NCI-H1092 (cell line): ENCODE measurements at places on chromosomes 7 and 10.

- DNase-seq: no peak
Observed at GRCh38 chr7:107122486-107122911, 46.3 kb upstream of the HBP1 start.

DNA sequence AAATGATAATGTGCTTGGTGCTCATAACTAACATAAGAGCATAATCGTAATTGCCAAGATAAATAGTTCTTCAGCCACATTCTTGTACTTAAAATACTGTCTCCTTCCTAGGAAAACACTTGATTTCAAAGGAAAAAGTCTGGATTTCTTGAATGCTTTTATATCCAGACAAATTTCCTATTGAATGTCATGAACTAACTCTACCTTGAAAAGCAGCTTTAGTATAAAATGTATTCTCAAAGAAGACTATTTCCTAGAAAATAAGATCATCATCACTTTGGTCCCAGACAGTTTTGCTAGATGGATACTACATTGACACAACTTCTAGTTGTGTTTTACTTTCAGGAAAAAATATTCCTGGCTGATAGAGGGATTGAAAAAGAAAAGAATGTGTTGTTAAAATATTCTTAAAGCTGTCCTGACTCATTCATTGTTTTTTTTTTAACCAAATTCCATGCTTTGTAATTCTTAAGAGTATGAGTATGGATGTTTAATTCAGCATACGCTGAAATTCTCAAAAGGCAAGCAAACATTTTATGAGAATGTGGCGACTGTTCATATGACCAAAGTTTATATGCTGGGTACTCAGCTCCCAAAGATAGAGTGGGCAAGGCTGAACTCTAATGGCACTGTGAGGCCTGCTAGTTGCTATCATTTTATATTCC lies 106.1 kb downstream of the PPP1R3A start:
- DNase-seq: no peak

DNA sequence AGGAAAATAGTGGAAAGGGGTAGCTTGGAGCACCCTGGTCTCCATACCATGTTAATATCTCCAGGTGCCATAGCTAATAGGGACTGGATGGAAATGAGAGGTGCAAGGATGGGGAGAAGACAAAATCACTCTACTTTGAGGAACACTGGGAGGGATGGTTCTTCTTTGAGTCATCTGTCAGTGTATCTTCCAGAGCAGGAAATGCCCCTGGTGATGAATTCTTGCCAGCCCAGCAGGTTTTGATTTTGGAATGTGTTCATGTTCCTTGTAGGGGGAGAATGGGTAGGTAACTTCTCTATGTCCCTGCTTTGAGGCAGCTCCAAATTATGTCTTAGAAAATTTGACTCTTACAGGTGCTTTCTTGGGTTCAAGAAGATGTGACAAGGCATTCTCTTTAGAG lies 177.0 kb upstream of the GLI3 start:
- no peak for DNase-seq

- no peak for DNase-seq
Observed at GRCh38 chr7:25849500-25850184, 302.4 kb upstream of the NFE2L3 start.

- peak; percentile 55 for DNase-seq
Observed at GRCh38 chr10:30687698-30688213, 58.2 kb upstream of the LYZL2 start.

- no peak for DNase-seq
Observed at GRCh38 chr10:74841265-74841973, 15.0 kb downstream of the KAT6B start.

DNA sequence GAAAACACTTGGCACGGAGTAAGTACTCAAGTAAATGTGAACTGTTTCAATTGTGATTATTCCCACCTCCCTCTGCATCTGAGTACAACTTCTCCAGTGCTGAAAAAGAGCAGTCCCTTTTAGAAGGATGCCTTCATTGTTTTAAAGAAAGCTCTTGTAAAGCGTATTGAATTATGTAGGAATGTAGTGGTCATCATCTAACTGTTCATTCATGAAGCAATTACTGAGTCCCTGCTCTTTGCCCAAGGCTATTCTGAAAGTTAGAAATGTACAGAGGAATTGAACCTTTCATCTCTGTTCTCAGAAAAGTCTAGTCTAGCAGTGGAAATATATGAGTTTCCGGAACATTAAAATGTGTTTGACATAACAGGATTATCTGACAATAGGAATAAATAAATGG lies 127.8 kb downstream of the CACNB2 start:
- DNase-seq: no peak

GRCh38 chr7:127865466-127865865 lies 165.8 kb downstream of the LRRC4 start:
- no peak for DNase-seq

- no peak for DNase-seq
Observed at GRCh38 chr10:103080891-103081581, 112.0 kb downstream of the NT5C2 start.

GRCh38 chr10:122295451-122295809 lies 24.3 kb downstream of the BTBD16 start:
- no peak for DNase-seq

GRCh38 chr10:988667-989545 lies 672 bp downstream of the GTPBP4 start:
- no peak for DNase-seq
